ENCODE measurements at places on chromosomes 4 and X.

GRCh38 chr4:25859429-25860148, 3.2 kb downstream of the SEL1L3 start:
- DNase-seq = no peak

- no peak for DNase-seq
Observed at GRCh38 chr4:113292371-113293042, 243.1 kb downstream of the ANK2 start.

DNA sequence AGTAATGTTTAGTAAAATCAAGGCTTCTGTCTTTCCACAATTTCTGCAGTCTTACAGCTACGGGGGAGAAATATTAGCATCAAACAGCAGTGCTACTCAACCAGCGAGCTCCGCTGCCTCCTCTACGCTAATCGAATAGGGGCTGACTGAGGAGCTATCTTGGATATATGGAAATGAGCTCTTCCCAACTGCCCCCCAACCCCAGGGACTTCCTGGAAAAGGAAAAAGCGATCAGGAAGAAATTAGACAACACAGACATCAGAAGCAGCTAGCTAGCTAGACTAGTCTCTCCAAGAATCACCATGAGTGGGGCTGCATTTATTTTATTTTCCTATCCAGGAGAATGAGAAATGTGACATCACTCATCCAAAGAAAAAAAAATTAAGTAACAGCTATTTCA, 7.6 kb downstream of the NKX6-1 start:
- DNase-seq = no peak

GRCh38 chr4:66097218-66097617, 426.9 kb upstream of the EPHA5 start:
- no peak for DNase-seq

GRCh38 chrX:53290441-53291041, 9.2 kb upstream of the IQSEC2 start:
- DNase-seq = no peak

- DNase-seq = no peak
Observed at GRCh38 chr4:118354913-118355312, 2.1 kb upstream of the PRSS12 start.

- DNase-seq = no peak
Observed at GRCh38 chr4:168496834-168497233, at the start of gene PALLD. PALLD (plus strand) TSS chr4:168497052.

DNA sequence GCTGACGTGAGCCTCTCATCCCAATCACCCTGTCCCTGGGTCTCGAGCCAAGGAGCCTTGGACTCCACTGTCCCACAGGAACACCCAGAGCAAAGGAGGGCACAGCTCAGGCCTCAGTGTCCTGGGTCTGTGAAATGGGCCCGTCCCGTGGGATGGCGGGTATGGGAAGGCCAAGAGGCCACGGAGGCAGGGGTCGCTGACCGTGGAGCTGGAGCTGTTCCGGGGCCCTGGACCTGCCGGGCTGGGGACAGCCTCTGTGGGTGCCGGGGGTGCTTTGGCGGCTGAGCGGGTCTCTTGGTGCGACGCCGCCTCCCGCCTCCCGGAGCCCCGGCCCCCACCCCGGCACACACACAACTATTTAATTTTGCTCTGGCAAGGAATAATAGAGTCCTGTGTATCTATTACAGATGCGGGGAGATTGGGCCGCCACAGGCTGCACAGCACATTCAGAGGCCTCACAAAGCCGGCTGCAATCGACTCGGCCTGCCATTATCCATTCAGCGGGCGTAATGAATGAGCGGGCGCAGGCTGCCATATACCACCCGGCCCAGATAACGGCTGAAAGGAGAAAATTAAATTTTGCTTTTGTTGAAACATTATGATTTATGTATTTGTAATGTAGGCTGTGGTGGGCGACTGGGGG, 83.9 kb upstream of the NKX1-1 start:
- no peak for DNase-seq

GRCh38 chrX:109773374-109773773, 40.3 kb upstream of the ACSL4 start:
- DNase-seq = no peak

GRCh38 chr4:16027114-16027513, 56.7 kb downstream of the PROM1 start:
- DNase-seq = no peak

- no peak for DNase-seq
Observed at GRCh38 chr4:97507587-97508245, 635.6 kb downstream of the STPG2 start.

- DNase-seq = no peak
Observed at GRCh38 chr4:148061795-148062194, 329.9 kb downstream of the ARHGAP10 start.

- no peak for DNase-seq
Observed at GRCh38 chrX:25003066-25003849, 12.5 kb downstream of the ARX start.

DNA sequence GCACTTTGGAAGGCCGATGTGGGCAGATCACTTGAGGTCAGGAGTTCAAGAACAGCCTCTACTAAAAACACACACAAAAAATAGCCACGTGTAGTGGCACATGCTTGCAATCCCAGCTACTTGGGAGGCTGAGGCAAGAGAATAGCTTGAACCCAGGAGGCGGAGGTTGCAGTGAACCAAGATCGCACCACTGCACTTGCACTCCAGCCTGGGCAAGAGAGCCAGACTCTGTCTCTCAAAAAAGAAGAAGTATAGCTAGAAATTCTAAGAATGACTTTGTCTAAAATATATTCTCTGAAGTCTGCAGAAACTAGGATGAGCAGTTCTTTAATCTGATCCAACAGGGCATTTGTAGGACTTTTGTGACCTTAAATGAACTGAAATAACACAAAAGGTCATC, 17.4 kb downstream of the RBM47 start:
- DNase-seq = no peak

- DNase-seq = no peak
Observed at GRCh38 chr4:112290341-112290740, 4.6 kb upstream of the TIFA start.

DNA sequence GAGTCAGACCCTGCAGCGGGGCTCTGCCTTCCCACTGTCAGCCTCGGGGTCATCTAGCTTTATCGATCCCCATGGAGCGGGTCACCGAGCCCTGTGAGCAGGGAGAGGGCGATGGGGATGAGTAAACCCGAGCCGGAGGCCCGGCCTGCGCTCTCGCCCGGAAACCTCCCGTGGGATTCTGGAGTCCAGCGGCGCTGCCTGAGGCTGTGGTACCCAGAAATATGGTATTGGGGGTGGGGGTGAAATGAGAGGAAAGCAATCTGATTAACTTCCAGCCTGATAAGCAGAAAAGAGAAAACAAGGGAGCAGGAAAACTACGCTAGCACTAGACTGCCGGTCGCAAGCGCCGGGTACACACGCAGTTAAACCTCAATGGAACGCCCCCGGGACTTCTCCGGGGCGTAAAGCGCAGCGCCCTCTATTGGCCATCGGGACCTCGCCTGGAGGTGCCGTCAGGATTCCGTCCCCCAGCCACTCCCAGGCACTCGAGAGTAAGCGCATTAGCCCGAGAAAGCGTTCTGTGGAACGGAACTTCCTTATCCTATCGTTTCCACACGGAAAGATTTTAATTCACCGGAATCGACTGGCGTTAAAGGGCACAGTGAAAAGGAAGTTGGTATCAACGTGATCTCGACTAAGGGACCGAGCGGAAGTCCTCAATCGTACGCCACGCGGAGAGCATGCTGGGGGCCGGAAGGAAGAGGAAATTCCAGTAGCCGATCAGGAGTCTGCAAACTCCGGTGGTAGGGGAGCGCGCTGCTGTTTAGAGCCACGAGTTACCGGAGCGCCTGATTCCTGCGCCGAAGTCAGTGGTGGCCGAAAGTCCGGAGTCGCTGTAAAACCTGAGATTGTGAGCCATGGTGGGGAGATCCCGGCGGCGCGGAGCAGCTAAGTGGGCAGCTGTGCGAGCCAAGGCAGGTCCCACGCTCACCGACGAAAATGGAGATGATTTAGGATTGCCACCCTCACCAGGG, at the start of gene UTP3:
Gene UTP3 (plus strand): TSS at position 712 of the 974 bp plus-strand sequence. CDS start 146 bp downstream, at position 858.
- peak; percentile 93 for DNase-seq

DNA sequence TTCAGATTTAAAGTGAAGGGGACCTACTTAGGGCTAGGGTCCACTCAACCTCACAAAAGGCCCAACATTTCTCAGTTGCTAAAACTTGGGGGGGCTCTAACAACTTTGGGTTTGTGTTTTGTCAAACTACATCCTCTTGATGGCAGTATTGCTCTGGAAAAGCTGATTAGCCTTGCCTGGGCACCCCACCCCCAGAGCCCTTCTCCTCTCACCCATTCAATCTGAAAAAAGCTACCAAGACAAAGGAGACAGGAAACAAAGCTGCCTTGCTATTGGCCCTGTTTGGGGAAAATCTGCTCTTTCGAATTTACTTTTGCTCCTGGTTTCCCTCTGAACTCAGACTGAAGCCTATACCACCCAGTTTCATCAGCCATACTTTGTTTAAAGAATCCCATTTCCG, 195.2 kb upstream of the STK26 start:
- DNase-seq = peak; percentile 13

- no peak for DNase-seq
Observed at GRCh38 chr4:145489556-145489955, 7.9 kb downstream of the SMAD1 start.

DNA sequence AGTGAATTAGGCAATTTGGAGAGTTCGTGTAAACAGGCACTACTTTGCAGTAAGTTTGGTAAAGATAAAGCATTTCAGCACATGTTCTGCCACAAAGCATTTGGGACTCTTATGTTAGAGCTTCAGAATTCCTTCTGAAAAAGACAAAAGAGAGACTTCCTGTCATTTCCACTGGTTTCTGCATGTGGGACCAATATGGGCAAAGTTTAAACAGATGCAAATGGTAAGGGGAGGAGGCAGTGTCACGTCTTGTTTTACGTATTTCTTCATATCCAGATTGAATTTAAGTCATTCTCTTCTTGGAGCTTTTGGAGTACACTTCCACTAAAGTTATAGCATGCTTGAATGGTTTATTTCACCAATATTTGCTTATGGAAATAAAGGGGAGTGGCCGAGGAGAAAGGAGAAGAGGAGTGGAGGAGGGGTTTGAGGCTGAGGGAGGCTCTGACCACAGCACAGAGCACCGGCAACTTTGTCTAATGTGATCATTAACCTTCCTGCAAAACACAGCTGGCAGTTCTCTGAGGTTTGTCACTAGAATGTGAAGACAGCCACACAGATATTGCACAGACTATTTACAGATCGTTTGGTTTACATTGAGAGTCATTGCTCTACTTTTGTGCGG, at the start of gene APELA:
Gene APELA (plus strand): TSS at position 479 of the 625 bp plus-strand sequence. CDS start 154 bp downstream, outside the sequence.
- DNase-seq = no peak

GRCh38 chrX:17459008-17459611, 84.1 kb downstream of the NHS start:
- no peak for DNase-seq

- DNase-seq = no peak
Observed at GRCh38 chr4:7384929-7385890, 49.5 kb downstream of the PSAPL1 start.

- no peak for DNase-seq
Observed at GRCh38 chr4:19776929-19777328, 474.8 kb upstream of the SLIT2 start.

DNA sequence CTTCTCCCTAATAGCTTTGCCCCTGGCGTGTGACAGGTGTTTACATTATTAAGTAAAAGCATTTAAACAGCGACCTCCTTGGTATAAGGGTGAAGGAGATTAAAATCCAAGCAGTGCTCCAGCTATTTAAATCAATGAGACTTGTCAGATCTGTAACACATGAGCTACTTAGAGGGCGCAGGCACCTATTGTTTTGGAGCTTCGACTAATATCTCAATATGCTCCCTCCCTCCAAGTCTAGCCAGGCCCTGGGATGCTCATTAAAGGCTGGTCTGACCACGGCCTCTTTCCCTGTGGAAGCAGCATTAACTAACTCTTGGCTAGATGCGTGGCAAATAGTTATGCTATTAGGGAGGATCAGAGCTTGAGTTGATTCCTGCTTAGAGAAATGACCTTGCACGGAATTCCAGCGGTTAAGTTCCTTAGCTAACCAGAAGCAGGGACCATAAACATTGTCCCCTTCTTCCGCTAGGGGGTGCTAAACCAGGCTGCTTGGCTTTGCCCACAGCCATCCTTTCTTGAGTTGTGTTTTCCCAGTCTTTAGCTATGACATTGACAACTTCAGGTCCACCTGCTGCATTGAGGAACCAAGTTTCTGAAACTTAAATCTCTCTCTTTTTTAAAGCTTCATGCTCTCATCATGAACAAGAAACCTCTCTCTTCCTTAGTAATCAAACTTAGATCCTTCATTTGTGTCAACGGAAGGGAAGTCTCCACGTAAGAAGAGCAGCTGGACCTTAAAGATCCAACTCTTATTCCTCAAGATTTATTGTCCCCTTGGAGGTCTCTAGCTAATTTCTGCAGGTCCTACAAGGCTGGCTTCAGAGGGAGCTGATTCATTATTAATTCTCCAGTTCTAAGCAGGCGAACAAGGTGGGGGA, 80.7 kb upstream of the IGFBP7 start:
- no peak for DNase-seq

- no peak for DNase-seq
Observed at GRCh38 chr4:158799013-158799770, 30.4 kb downstream of the FNIP2 start.

GRCh38 chr4:3047464-3048286, 26.7 kb downstream of the HTT-AS start:
- no peak for DNase-seq

DNA sequence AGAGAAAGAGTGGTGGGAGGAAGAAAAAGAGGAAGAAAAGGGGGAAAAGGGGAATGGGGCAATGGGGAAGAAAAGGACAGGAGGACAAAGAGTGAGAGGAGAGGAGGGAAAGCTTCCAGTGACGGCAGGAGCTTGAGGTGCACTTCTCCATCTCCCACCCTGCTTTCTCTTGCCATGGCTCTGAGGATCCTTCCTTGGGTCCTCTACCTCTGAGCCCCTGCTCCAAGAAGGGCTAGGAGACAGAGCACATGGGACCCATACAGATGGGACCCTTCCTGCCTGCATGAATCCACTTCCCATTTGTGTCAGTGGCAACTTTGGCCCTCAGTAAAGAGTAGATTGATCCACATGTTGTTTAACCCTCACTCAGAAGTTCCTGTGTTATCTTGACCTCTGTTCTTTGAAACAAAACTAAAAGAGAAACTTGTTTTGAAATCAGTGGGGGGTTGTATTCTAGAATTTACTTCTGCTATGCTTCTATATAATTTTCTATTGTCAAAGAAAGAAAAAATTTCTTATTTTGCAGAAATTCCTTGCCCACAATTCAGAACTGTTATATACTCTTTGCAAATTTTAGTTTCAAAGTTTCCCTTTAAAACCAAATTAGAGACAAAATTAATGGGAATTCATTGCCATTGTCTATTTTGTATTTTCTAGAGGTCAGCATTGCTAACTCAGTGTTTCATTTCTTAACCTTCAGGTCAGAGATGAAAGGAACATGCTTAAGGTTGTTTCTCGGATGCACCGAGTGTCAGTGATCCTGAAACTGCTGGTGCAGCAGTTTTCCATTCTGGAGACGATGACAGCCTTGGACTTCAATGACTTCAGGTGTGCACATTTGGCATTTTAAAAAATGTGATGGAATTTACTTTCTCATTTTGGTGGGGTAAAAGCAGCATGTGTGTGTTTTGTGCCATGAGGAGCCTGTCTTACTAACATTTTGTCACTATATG, 5.0 kb downstream of the TDO2 start:
- DNase-seq = no peak

- DNase-seq = no peak
Observed at GRCh38 chr4:79362626-79363025, 36.8 kb upstream of the NAA11 start.

Measured in SIG-M5 (cell line).